Effector memory CD8-positive, alpha-beta T cell (primary cell): ENCODE measurements at places on chromosomes 13 and 19.
A peak's percentile ranks its signal among the peaks of the same experiment; 100 is the strongest.

- no peak overlapping the region for H3K27ac ChIP-seq
- peaks cover 17% of the 10 kb centered on the region for H3K4me1 ChIP-seq
- no peak overlapping the region for H3K4me3 ChIP-seq
- H3K27me3 ChIP-seq: no peaks in the 10 kb centered on the region
- H3K36me3 ChIP-seq: no peaks in the 10 kb centered on the region
- DNase-seq: no peak
Observed at GRCh38 chr13:41955605-41956004, 5.3 kb downstream of the VWA8 start.

- DNase-seq: no peak
- H3K27me3 ChIP-seq: no peaks in the 10 kb centered on the region
- H3K36me3 ChIP-seq: peaks cover 44% of the 10 kb centered on the region
- H3K4me1 ChIP-seq: peaks cover 24% of the 10 kb centered on the region
- H3K27ac ChIP-seq: peak overlapping the region; percentile 93
Observed at GRCh38 chr19:42252365-42253244, 2.3 kb downstream of the ERF start.

DNA sequence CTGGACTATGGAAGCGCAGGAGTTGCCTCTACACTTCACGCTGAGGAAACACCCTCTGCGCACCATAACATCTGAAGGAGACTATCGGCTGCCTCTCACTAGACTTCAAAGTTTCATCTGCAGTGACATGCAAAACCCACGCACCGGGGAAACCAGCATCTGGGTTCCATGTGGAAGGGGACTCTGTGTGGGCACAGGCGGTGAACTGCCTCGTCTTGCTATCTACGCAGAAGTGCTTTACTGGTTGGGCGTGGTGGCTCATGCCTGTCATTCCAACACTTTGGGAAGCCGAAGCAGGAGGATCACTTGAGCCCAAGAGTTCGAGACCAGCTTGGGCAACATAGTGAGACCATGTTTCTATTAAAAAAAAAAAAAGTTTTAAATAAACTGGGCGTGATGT, 116.4 kb downstream of the STK24 start:
- DNase-seq: no peak
- H3K4me3 ChIP-seq: no peak overlapping the region
- no peaks in the 10 kb centered on the region for H3K27me3 ChIP-seq
- no peak overlapping the region for H3K27ac ChIP-seq
- H3K36me3 ChIP-seq: peaks cover 68% of the 10 kb centered on the region

DNA sequence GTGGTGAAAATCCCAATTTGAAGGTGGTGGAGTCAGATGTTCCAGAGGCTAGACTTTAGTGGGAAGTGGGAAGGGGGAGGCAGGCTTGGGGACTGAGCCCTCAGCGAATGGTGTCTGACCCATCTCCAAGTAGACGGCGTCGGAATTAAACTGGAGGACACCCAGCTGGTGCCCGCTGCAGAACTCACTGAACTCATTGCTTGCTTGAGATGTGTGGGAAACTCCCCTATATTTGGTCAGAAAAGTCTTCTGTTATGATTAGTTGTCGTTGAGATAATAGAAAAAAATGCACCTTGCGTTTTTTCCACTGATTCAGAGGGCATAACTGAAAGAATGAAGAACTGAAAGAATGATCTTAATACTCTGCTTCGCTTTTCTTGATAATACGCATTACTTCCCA, 871 bp upstream of the ZNF583 start:
- peaks cover 20% of the 10 kb centered on the region for H3K4me1 ChIP-seq
- H3K4me3 ChIP-seq: peak overlapping the region; percentile 82
- H3K27ac ChIP-seq: peak overlapping the region; percentile 87

DNA sequence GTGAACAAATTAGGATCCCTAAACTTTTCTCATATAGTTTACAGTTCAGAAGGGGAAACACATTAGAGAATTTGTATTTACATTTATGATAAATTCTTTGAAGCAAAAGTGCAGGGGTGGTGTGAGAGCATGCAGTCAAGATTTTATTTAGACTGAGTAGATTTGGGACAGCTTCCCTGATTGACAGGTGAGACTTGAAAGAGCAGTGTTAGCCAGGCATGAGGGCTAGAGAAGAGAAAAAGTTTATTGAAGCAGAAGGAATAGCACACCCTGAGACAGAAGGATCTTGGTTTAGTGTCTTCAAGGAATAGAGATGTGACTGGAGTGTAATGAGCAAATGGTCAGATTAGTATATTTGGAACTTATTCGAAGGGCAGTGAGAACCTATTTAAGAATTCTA, 50.5 kb downstream of the PDS5B start:
- H3K36me3 ChIP-seq: peaks cover 3% of the 10 kb centered on the region
- H3K4me3 ChIP-seq: no peak overlapping the region
- H3K27me3 ChIP-seq: no peaks in the 10 kb centered on the region
- no peak overlapping the region for H3K27ac ChIP-seq

DNA sequence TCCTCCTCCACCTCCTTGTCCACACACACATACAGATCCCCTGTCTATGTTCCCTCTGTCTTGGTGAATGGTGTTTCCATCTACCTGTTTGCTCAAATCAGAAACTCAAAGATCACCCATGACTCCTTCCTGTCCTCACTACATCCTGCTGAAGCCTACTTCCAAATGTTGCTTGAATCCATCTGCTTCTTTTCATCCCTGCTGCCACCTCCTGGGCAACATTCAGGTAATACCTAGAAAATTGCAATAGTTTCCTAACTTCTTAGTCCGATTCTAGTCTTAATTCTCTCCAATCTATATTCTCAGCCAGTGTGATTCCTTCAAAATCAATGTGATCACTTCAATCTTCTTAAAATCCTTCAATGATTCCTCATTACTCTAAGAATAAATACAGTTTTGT, 155.5 kb upstream of the STARD13 start:
- H3K4me3 ChIP-seq: no peak overlapping the region
- no peaks in the 10 kb centered on the region for H3K4me1 ChIP-seq
- peaks cover 17% of the 10 kb centered on the region for H3K27me3 ChIP-seq
- H3K27ac ChIP-seq: no peak overlapping the region
- H3K36me3 ChIP-seq: no peaks in the 10 kb centered on the region

DNA sequence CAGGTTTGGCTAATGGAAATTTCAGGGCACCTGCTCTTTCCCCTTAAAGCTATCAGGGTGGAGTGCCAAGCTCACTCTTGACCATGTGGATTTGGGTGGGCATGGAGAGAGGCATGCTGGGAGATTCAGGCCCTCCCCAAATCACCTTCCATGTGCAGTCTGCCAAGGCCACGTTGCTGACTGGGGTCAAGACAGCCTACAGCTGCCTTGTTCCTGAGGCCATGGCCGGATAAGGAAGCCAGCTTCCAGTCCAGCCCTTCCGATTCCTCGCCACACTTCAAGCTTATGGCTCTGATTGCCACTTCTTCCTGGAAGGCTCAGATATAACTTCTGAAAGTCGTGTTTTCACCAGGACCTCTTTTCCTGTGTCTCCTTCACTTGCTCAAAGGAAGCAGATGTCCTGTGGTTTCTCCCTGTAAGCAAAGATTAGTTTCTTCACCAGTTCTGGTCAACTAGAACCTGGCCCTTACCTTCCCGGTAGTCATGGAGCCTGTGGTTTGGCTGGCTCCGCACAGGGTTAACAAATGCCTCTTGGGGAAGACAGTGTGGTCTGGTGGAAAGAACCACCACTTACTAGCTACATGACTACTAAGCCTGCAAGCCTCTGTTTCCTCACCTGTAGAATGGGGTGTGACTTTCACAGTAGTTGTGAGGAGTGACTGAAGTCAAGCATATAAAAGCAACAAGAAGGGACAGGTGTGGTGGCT, 16.1 kb upstream of the TPT1 start:
- H3K36me3 ChIP-seq: peaks cover 49% of the 10 kb centered on the region
- H3K27ac ChIP-seq: peak overlapping the region; percentile 53
- DNase-seq: no peak
- no peaks in the 10 kb centered on the region for H3K27me3 ChIP-seq
- H3K4me1 ChIP-seq: peaks cover 16% of the 10 kb centered on the region

DNA sequence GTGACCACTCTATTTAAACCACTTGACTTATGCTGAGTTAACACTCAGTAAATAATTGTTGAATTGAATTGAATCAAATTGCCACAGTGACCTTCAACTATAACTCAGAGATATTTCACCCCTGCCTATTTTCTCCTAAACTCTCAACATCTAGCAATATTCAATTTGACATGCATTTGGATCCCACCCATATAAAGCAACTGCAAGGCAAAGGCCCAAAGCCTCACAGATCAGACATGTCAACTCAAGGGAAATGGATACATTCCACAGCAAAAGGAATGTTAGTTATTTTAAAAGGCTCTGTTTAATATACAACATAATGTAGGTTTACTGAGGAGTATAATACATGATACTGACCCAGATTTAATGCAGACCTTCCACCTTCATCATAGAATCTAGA, 107.4 kb downstream of the KCTD12 start:
- H3K27me3 ChIP-seq: peaks cover 15% of the 10 kb centered on the region
- no peaks in the 10 kb centered on the region for H3K36me3 ChIP-seq
- no peak overlapping the region for H3K4me3 ChIP-seq
